ENCODE measurements at places on chromosomes 12 and 14.

- DNase-seq: no peak
Measured at GRCh38 chr12:88458327-88458726, 121.9 kb downstream of the KITLG start.

DNA sequence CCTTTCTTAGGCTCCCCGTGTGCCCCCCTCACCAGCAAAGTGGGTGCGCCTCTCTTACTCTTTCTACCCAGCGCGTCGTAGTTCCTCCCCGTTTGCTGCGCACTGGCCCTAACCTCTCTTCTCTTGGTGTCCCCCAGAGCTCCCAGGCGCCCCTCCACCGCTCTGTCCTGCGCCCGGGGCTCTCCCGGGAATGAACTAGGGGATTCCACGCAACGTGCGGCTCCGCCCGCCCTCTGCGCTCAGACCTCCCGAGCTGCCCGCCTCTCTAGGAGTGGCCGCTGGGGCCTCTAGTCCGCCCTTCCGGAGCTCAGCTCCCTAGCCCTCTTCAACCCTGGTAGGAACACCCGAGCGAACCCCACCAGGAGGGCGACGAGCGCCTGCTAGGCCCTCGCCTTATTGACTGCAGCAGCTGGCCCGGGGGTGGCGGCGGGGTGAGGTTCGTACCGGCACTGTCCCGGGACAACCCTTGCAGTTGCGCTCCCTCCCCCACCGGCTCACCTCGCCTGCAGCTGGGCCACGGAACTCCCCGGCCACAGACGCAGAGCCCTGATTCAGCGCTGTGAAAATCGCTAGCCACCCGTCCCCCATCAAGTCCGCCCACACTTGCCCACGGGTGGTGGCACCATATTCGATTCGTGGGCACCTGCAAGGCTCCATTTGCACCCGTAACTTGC lies 1.3 kb downstream of the TMEM233 start:
- DNase-seq: no peak

GRCh38 chr14:89417465-89418225 lies 612 bp upstream of the FOXN3 start:
- DNase-seq: no peak

GRCh38 chr14:85934886-85935254 lies 404.9 kb downstream of the FLRT2 start:
- no peak for DNase-seq

DNA sequence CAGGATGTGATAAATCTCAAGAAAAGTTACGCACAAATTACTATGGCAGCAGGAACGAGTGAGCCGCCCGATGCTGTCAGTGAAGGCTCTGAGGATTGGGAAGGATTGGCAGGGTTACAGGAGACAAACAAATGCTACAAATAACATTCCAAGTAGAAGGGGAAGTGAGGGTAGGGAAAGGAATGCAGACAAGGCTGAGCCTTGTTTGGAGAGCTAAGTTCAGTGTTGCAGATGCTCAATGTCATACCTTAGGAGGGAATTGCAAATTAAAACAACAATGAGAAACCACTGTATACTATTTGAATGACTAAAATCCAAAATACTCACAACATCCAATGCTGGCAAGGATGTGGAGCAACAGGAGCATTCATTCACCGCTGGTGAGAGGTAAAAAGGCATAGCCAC lies 1.3 kb downstream of the CLEC9A start:
- DNase-seq: no peak

GRCh38 chr12:55711786-55712553 lies 3.9 kb upstream of the BLOC1S1 start:
- no peak for DNase-seq

GRCh38 chr12:118332511-118332910 lies 40.2 kb downstream of the TAOK3 start:
- DNase-seq: no peak

- no peak for DNase-seq
Measured at GRCh38 chr12:27003421-27004381, 10.5 kb downstream of the TM7SF3 start.

DNA sequence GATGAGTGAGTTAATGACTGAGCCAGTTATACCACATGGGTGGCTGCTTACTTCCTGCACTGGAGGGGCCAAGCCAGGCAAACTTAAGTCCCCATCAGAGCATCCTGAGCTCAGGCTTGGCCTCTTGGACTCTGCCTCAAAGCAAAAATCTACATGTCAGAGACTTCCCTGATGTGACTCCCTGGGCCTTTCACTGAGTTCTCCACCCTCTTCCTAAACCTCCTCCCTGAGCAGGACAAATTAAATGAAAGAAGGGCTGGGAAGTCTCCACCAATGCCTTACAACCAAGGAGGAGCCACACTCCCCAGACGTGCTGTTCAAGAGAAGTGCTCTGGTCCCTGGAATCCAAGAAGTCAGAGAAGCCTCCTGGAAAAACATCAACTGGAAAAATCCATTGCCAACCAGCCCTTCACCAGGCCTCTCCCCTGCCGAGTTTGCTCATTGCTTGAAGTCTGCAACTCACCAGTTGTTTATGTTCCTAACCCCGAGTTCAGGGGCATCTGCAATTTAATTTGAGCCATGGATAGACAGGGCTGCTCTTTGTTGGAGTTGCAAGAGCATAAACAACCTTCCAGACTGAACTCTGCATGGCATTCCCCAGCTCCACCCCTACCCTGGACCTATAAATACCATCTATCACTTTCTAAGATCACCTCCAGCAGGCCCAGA lies 160.5 kb downstream of the ANO2 start:
- DNase-seq: no peak

GRCh38 chr14:100674897-100675619 lies 51.6 kb upstream of the DLK1 start:
- DNase-seq: no peak

- DNase-seq: no peak
Measured at GRCh38 chr12:4355156-4356040, 24.1 kb downstream of the FGF23 start.

DNA sequence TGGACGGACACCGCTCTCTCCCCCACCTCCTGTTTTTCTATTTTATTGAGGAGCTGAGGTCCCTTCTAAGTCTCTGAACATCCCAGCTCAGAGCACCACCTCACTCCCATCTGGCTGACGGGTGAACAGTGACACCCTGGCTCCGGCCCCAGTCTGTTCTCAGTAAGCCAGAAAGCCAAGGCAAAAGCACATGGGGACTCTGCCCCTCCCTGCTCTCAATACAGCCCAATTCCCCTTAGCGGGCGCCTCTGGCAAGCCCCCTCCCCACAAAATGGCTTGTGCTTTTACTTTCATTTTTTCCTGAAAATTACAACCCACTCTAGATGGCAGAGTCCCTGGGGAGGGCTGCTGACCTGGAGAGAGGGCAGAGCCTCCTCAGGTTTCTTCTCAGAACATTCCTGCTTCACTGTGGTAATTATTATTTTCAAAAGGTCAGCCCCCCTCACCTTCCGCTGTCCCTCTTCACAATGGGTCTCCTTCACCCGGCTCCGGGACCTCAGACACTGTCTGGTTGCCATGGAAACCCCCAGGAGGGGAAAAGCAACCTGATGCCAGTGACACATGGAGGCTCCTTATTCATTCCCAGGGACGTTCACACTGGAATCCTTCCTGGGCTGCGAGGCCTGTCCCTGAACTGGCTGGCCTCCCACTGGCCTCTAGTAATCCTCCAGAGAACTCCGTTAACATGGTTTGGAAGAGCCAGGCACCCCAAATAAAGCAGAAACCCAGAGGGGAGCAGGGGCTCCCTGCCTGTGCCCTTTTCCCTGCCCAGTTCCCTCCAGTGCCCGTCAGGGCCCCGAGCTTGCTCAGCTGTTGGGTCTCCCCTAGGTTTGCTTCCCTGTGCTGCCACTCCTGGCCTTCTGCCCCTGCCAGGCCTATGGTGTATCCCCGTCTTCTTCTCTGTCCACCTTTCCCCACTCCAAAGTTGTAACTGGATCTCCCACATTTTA lies 15.9 kb downstream of the COL2A1 start:
- DNase-seq: no peak

DNA sequence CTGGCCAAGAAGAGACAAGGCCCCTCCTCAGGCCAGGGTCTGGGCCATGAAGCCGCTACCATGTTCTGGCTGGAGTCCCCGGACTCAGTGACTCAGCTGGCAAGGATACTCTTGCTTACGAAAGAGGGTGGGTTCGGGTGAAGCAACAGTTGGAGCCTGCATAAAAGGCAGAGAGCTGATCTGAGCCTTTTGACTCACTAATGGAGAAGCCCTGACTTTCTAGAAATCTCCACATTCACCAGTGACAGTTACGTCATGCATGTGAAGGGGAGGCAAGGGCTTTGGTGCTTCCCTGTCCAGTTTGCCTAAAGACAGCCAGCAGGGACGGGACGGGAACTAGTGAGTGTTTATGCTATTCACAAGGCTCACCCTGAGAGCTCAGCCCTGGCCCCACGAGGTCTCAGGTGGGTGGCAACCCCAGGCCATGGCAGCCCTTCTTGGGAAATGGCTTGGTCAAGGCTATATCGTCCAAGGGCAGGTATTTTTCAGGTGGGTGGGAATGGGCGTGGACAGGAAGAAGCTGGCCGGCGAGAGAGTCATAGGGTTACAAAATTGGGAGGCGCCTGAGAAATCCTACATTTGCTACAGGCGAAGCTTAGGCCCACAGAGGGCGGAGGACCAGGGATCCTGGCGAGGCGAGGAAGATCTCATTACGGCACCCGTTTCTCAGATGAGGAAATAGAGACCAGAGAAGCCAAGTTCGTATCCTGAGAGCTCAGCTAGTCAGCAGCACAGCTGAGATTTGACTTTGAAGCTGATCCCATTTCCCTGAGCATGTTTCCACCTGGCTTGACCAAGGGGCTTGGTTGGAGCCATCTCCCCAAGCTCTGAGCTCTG lies 314.6 kb downstream of the BCL11B start:
- DNase-seq: no peak

DNA sequence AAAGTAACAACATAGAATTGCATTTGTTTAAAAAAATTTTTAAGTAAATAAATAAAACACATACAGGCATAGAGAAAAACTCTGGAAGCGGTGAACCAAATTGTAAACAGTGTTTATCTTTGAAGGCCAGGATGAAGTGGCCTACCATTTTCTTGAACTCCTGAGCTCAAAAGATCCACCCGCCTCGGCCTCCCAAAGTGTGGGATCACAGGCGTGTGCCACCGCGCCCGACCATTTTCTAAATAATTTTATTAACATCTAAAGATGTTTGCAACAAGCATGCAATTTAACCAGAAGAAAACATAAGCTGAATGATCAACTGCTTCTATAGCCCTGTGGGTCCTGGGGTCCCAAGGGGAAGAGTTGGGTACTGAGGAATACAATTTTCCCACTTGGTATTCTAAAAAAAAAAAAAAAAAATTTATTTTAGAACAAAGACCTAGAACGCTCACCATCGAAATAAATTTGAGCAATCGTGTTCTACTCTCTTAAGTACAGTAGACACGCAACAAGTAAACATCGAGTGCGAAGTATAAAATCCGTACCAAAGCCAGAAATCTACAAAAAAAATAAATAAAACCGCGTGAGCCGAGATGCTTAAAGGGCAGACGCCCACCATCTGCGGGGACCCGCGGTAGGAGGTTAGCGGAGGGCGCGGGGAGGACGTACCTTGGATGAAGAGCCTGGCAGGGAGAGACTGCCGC lies 484 bp downstream of the MIS18BP1 start:
- DNase-seq: no peak

- DNase-seq: no peak
Measured at GRCh38 chr12:107571492-107571891, 114.1 kb upstream of the PWP1 start.

GRCh38 chr14:55950135-55950534 lies 168.1 kb upstream of the PELI2 start:
- DNase-seq: no peak

GRCh38 chr12:123163227-123163626 lies 12.3 kb upstream of the PITPNM2 start:
- DNase-seq: no peak

DNA sequence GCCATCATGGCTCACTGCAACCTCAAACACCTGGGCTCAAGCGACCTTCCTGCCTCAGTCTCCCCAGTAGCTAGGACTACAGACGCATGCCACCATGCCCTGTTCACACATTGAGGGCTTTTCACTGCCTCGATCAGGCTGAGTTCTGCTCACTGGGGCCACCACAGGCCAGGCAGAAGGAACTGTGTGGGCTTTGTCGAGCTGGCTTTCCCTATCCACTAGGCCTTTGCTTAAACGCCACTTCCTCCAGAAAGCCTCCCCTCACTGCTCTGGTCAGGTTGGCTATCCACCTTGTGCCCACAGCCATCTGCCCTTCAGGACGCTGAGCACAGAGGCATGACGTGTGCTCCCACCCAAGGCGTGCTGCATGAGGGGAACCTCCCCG lies 45.2 kb downstream of the MLXIP start:
- no peak for DNase-seq

DNA sequence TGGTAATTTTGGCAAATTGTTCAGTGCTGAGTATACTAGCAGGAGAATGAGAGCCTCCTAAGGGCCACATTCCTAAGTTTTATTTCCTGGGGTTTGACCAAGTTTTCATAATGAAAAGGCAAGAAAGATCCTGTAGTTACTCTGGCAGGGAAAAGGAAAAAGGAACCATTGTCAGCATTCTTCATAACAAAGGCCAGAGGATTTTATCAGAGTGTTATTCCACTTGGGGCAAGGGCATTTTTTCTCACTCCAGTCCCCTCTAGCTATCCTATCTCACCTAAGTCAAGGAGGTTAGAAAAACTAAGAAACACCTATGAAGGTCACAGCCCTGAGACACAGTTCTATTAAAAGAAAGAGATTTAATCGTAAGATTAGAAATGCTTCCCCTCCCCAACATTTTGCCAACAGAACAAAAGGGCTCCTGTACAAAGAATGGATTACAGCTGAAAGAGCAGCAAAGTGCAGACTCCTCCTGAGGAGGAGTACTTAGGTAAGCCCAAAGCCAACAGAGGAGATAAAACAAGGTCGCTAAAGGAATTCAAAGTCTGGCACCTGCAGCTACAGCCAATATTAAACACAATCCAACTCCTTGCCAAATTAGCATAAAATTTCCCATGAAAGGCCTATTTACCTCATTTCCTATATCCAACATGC lies 162.4 kb downstream of the GALC start:
- no peak for DNase-seq

GRCh38 chr12:6613015-6613775 lies 6.0 kb upstream of the CHD4 start:
- DNase-seq: no peak

DNA sequence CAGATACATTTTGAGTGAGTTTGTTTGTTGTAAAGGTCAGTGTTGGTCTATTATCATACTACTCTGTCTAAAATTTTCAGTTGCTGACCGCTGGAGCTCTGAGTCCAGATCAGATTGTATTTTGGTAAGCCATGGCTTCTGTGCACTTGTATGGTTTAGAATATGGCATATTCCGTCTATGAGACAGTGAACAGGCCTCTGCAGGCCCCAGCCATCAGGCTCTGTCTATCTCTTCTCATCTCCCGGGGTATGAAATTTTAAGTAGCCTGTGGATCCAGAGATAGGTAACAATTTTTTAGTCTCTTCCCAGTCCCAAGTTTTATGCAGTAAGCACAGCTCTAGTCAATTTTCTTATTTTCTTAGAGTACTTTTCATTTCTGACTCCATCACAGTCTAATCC lies 1929.1 kb upstream of the SEL1L start:
- DNase-seq: no peak

GRCh38 chr12:115313929-115314328 lies 630.0 kb upstream of the TBX3 start:
- no peak for DNase-seq
